ENCODE measurements at places on chromosomes 13 and 19.
A peak's percentile ranks its signal among the peaks of the same experiment; 100 is the strongest.

DNA sequence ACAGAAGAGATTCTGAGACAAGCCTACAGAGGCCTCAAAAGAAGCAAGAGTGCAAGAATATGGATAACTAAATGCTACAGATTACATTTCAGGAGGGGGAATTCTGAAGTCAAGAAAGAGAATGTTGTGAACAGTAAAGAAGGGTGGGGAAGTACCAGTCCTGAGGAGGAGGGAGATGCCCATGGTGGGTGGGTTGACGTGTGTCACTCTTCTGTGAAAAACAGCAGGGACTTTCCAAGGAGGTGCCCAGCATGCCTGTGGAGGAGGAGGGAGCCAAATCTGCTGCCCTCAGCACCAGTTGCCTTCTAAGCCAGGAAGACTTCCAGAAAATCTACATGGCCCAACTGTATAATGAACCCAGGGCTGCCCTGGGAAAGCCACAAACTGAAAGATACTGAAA, 87.7 kb downstream of the SGCG start:
- no peak for DNase-seq

GRCh38 chr13:26435171-26435570, 122.3 kb upstream of the WASF3 start:
- no peak for DNase-seq

DNA sequence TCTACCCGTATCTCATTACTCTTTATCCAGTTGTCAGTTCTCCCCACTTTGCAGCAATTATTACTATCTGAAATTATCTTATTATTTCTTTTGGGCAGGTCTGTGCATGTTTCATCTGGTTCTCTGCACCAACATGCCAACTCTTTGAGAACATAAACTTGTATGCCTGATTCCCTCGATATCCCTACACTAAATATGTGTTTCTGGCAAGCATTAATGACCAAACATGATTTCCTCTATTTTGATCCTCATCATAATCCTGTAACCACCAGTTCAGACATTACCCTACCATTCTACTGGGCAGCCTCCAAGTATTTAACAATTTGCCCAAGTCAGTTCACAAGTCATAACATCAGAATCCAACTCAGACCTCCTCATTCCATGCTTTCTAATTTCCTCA, 426.1 kb downstream of the FOXO1 start:
- no peak for DNase-seq

GRCh38 chr19:52039169-52039568, 9.5 kb downstream of the ZNF432 start:
- no peak for DNase-seq

- no peak for DNase-seq
Measured at GRCh38 chr19:57512845-57513244, 13.1 kb downstream of the ZNF773 start.

DNA sequence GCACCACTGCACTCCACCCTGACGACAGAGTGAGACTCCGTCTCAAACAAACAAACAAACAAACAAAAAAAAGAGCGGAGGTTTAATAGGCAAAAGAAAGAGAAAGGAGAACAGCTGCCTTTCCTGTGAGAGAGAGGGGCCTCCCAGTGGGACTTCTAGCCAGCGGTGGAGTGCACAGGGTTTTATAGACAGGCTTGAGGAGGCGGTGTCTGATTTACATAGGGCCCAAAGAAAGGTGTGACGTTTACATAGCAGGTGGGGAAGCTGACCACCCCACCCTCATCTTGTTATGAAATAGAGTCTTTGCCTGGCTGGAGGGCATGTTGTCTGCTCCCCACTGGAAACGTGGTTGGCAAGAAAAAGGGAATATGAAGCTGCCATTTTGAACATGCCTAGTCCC, 106.0 kb upstream of the CSNK1A1L start:
- DNase-seq: no peak

- DNase-seq: no peak
Measured at GRCh38 chr13:75091718-75092117, 390.3 kb downstream of the TBC1D4 start.

GRCh38 chr13:26343816-26344215, 89.9 kb downstream of the CDK8 start:
- DNase-seq: no peak

- DNase-seq: no peak
Measured at GRCh38 chr13:50537029-50537428, 306.5 kb downstream of the DLEU7 start.

DNA sequence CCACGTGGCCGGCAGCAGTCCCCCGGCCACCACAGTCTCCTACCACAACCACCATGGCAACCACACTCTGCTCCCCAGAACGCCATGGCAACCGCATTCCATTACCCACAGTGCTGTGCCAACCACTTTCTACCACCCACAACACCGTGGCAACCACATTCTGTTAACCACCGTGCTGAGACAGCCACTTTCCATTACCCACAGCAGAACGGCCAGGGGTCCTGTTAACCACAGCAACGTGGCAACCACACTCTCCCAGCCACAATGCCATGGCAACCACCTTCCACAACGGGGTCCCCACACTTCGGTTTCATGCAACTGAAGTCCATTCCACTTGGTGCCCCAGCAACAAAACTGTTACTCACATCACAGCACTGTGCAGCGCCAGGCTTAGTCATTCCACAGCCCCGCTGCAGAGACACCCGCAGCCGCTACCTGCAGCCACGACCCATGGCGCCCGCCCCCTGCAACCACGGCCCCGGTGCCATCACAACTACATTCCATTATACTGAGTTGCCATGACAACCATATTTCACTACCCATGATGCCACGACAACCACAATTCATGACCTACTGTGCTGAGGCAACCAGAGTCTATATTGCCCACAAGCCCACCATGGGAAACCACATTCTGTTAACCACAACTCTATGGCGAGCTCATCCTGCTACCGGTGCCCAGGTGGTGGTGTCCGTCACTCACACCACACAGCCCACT, 10.0 kb downstream of the DPF1 start:
- DNase-seq: no peak

DNA sequence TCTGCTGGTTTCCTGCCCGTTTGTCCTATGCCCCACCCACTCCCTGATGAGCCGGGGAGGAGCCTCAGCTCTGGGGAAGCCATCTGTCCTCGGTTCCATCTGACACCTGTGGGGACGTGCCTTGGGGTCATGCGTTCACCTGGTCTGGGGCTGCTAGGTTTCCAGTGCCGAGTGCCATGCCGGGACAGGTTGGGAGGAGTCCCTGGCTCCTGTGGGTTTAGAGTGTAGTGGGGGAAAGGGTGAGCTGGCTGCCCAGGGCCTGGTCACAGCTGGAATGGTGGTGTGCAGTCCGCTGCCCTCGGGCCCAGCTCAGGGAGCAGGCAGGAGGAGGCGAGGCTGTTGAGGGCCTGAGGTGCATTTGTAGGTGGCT, 2.5 kb downstream of the KDM4B start:
- DNase-seq: no peak

- DNase-seq: no peak
Measured at GRCh38 chr13:103615771-103616170, 549.6 kb upstream of the SLC10A2 start.

DNA sequence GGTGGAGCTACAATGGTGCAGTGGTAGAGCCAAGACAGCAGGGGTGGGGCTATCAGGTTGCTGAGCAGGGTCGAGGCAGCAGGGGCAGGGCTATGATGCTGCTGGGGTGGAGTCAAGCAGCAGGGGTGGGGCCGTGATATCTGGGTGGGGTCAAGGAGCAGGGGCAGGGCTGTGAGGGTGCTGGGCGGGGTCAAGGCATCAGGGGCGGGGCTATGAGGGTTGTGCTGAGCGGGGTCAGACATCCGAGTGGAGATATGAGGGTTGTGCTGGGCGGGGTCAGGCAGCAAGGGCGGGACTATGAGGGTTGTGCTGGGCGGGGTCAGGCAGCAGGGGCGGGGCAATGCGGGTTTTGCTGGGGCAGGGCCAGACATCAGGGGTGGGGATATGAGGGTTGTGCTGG, 14.7 kb downstream of the HCN2 start:
- DNase-seq: no peak

- DNase-seq: no peak
Measured at GRCh38 chr13:75838366-75839005, 202.4 kb downstream of the LMO7 start.

DNA sequence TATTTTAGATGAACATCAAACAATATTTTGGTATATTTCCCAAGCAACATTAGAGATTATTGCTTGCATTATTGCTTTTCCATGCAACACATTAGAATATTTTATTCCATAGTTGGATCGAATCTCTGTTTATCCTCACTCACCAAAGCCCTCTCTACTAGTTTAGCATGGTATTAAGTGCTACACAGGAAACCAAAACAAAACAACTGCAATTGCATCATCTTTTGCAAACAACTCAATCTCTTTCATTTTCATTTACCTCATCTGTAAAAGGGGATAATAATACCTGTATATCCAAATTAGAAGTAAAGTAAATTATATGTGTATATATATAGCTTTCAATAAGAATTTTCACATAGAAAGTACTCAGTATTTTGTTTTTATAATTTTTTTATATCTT, 147.8 kb upstream of the PCDH9 start:
- no peak for DNase-seq

- DNase-seq: no peak
Measured at GRCh38 chr13:54387625-54388024, 1359.0 kb downstream of the OLFM4 start.

DNA sequence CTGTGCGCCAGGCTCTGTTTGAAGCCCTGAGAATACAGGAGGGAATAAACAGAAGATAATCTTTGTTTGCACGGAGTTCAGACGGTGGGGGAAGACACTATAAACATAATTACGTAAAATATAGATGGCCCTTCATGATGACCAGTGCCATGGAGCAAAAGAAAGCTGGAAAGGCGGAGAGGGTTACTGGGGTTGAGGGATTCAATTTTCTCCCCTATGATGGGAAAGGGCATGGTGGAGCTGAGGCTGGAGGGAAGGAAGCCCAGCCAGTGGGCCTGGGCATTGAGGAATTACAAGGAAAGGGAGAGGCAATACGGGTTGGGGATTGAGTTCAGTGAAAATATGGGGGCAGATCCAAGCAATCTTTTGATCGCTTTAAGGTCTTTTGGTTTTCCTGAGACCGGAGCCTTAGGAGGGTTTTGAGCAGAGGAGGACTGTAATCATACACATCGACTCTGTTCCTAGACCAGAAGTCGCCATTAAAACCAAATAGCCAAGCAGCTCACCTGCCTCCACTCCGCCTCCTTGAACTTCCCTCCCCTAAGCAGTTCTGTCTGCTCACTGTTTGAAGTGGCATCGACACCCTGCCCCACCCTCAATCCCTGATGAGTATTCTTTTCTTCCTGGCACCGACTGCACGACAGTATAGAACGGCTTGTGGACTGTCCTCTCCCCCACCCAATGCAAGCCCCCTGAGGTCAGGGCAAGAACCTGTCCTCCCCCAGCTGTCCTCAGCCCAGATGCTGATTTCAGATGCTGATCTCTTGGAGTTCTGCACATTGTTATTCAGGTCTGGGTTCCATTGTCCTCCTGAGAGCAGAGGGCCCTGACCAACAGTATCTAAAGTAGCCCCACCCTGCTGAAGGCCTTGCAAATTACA, 813 bp upstream of the ZNF296 start:
- no peak for DNase-seq

- peak; percentile 65 for DNase-seq
Measured at GRCh38 chr19:12796146-12797071, 5.1 kb downstream of the JUNB start.

DNA sequence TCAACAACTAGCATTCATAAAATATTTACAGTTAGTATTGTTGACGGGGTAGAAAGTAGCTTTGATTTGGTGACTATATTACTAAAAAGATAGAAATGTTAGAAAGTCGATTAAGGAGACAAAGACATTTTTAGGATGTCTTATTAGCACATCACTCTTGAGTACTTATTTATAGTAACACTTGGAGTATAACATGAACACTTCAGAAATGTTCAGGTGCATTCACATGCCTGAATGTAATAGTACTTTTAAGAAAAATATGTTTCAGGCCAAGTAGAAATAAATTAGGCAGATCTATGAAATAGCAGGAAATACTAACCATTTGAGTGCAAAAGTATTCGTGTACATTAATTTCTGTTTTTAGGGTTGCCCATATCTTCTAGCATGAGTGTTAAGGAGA, 70.4 kb downstream of the CDK8 start:
- DNase-seq: no peak

- no peak for DNase-seq
Measured at GRCh38 chr13:41505209-41505835, 48.0 kb downstream of the RGCC start.

DNA sequence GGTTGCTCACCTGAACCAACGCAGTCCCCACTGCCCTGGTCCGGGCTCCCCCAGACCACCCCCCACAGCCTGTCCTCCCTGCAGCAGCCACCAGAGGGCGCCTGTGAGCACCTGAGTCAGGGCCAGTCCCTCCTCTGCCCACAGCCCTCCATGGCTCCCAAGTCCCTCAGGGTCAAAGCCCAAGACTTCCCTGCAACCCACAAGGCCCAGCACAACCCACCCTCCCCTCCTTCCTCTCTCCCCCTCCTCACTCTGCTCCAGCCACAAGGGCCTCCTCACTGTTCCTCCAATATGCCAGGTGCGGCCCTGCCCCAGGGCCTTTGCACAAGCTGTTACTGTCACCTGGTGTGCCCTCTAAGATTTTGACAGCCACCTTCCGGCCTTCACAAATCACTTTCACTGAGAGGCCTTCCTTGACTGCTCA, 10.9 kb downstream of the GNA15 start:
- peak; percentile 65 for DNase-seq

DNA sequence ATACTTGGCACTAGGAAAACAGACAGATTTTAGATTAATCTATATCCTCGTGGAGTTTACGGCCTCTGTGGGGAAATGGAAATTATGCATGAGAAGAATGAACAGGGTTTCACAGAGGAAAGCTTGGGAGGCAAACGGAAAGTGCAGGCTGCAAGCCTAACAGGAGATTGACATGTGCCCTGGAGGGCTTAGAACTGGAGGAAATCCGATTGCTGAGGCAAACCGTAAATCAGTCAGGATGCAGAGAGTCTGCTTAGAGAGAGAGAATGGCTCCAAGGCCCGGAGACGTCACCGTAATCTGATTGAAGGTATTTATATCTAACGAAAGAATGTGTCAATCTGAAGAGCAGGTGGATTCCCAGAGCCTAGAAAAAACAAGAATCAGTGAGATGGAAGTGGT, 143.2 kb downstream of the KATNAL1 start:
- DNase-seq: no peak

DNA sequence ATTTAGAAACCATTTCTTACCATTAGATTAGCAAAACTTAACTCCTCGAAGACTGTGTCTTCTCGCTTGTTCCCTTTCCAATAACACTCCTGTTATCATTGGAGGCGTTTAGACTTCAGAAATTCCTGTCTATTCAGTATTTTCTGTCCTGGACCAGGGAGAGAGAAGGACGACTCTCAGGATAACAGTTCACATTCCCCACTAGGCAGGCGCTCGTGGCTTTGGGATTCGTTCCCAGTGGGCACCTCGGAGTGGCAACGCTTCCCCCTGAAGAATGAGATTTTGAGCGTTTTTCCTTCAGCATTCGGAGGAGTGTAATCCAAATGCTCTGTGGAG, 429 bp upstream of the ZNF225 start:
- no peak for DNase-seq

DNA sequence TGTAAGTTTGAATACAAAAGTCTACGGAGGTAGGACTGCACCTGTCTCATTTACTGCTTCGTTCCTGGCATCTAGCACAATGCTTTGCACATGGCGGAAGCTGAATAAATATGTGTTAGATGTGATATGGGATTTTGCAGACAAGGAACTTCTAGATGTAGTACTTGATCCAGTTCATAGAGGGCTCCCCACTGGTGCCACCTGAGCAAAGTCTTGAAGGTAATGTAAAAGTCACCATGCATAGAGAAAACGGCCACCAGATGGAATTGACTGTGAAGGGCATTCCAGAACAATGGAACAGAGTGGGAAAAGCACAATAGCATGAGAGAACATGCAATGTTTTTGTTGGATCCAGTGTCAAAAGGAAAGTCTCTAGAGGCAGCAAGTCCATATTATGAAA, 209.3 kb downstream of the HS6ST3 start:
- no peak for DNase-seq
